ENCODE measurements at places on chromosomes 2 and 18.

- DNase-seq: no peak
Measured at GRCh38 chr2:195961873-195962272, 106.8 kb downstream of the DNAH7 start.

DNA sequence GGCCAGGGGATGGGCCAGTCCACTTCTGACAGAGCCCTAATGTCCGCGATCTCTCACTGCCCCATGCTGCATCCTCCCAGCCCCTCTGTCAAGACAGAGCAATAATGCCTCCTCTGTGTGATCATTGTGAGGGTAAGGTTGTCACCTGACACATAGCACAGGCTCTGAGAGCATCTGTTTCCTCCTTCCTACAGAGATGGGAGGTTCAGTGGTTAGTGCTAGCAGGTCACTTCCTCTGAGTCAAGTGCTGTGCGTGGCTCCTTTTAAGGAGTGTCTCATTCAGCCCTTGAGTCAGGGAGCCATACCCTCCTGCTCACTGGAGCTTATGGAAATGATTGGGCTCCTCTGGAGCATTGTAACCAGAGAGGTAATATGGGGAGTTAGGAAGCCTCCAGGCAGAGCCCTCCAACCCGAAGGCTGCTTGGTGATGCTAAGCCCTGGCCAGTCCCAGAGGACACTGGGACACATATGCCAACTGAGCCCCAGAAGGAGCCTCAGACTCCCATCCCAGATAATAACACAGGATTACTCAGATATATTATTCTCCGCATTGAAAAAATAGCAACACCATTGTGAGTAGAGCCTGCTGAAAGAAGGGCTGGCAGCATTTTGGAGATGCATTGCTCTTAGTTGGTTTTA, 189.0 kb downstream of the GALNT1 start:
- DNase-seq: no peak

DNA sequence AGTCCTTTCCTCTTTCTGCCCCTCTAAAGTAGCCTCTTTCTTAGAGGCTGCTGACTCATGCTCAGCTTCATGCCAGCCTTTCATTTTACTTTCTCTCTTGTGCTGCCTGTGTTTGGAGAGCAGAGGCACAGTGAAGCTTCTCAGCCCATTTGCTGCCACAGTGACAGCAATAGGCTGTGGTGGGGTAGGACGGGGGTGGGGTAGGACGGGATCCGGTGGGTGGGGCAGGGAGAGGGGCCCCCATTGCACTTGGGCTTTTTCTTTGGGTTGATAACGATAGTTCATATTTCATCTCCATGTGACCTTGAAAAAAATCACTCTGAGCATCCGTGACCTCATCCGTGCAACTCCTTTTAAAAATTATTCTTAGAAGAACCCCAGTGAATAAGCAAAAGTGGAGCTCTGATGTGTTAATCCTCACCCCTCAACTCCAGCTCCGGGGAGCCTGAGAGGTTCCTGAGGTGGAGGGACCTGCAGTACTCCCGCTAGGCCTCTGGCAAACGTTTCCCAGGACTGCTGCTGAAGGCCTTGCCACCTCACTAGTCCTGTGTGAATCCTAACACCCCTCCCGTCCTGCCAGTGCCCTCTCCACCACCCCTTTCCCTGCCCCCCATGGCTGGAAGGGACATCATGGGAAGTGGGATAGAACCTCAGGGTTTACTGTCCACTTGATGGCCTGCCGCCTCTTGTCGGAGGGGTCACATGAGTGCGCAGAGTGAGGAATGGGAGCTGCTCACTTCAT, 70.8 kb downstream of the INPP4A start:
- DNase-seq: no peak

DNA sequence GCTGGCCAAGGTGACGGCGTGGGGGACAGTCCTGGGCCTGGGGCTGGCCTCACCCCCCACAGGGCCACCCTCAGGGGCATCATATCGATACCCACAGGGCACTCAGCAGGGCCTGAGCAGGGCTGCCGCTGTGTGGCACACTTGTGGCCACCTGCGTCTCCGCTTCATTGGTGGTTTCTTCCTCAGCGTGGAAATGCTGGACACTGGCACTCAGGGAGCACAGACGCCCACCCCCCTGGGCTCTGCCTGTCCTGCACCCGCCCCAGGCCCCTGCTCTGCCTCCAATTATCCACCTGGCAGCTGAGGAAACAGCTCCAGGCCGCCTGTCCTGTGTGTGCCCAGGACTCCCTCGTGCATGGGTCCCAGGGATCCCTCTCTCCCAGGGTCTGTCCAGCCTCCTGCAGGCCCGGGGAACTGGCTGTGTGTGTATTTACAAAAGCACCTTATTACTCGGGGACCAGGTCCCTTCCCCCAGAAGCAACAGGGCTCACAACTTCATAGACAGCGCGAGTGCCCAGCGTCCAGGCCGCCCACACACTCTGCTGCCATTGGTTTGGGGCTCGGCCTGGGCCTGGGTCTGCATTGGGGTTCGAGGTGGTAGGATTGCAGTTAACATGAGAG, 13.1 kb downstream of the CROCC2 start:
- DNase-seq: no peak

DNA sequence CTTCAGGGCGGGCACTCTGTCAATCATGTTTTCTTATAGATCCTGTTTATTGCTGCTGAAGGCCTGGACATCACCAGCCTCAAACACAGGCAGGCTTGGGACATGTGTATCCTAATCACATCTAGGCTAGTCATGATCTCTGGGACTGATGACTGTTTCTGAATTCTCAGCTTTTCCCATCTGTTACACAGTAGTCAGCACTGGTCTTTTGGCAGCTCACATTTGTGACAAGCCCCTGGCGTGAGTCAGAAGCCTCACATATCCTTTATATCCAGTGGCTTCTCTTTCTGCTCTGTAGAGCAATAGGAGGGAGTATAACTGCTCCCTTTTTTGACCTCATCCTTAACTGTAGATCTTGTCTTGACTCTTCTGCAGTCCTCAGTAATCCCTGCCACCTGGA, 4.5 kb downstream of the SEMA4F start:
- no peak for DNase-seq

GRCh38 chr2:239259603-239260298, 141.1 kb downstream of the HDAC4 start:
- DNase-seq: no peak

- no peak for DNase-seq
Measured at GRCh38 chr2:46831051-46831868, 84.3 kb downstream of the MCFD2 start.

DNA sequence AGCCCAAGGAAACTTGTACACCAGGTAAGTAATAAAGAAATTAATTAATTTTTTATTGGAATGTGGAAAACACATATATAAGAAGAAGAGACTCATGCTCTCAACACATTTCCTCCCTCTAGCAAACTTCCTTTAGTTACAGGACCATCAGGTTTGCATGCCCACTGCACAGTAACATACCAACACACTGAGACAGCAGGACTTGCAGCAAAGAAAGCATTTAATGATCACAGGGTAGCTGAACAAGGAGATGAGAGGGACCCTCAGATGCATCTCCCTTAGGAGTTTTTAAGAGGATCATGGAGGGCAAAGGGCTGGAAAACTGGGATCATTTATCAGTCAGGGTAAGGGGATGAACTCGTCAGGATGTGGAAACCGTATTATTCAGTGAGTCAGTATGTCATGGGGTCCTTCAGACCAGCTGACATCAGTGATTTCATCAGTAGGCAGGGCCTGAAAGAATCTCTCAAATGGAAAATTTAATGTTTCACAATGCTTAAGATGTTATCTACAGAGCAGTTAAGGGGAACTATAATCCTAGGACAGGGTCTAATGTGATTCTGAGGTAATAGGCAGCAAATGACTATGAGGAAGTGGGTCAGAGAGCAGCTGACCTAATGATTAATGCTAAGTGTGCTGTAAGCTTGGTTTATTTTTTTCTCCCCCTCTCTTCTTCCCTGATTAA, 193.8 kb upstream of the RND3 start:
- DNase-seq: no peak

GRCh38 chr18:12639990-12640880, 17.7 kb downstream of the SPIRE1 start:
- DNase-seq: no peak
